ENCODE measurements at places on chromosomes 13 and 19.

- DNase-seq, result no peak
Observed at GRCh38 chr13:109427148-109427547, 359.2 kb downstream of the IRS2 start.

DNA sequence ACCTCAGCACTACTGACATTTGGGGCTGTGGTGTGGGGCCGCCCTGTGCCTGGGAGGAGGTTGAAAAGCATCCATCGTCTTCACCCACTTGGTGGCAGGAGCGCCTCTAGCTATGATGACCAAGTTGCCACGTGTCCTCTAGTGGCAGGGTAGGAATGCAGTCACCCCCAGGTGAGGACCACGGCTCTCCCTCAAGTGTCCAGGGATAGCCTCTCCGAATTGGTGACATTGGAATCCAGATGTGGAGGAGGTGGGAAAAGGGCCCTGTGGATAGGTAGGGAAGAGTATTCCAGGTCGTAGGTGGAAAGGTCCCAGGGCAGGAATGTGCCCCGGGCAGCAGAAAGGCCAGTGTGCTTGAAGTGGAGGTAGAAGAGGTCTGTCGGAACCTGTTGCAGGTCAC is 37.6 kb downstream of the ARHGEF18 start:
- DNase-seq, result no peak

GRCh38 chr13:40102854-40103253 is 447.4 kb downstream of the COG6 start:
- DNase-seq, result peak; percentile 5

DNA sequence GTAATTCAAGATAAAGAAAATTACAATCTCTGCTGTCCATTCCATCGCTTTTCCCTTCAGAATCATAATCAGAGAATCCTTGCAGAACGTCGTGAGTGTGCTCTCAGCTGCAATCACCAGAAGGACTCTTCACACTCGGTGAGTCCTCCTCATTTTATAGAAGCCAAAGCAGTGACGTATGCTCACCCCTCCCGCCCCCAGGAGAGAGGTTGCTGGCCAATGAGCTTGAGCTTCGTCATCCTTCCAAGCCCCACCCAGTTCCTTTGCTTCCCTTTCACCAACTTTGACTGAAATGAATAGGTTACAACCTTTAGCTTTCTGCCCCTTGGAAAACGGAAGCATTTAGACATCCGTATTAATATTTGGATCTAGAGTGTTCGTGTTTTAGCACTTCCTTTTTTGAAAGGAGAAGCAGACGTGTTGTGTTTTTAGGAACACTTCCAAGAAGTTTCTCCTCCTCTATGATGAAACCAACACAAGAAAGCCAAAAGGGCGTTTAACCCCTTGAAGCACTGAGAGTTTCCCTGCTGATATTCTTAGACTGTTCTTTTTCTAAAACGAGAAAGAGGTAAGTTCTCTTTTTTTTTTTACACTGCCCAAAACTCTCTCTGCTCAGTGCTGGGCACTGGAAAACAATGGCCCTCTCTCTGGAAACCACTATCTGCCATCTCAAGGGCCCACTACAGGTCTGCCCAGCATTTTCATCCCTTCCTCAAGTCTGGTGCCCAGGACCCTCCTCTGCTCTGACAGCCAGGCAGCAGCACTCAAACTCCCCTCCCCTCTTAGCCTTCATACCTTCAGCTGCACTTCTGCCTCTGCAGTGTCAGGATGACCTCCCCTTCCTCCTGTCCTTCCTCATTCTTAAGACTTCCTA is 44.3 kb upstream of the CEACAM21 start:
- DNase-seq, result peak; percentile 94

DNA sequence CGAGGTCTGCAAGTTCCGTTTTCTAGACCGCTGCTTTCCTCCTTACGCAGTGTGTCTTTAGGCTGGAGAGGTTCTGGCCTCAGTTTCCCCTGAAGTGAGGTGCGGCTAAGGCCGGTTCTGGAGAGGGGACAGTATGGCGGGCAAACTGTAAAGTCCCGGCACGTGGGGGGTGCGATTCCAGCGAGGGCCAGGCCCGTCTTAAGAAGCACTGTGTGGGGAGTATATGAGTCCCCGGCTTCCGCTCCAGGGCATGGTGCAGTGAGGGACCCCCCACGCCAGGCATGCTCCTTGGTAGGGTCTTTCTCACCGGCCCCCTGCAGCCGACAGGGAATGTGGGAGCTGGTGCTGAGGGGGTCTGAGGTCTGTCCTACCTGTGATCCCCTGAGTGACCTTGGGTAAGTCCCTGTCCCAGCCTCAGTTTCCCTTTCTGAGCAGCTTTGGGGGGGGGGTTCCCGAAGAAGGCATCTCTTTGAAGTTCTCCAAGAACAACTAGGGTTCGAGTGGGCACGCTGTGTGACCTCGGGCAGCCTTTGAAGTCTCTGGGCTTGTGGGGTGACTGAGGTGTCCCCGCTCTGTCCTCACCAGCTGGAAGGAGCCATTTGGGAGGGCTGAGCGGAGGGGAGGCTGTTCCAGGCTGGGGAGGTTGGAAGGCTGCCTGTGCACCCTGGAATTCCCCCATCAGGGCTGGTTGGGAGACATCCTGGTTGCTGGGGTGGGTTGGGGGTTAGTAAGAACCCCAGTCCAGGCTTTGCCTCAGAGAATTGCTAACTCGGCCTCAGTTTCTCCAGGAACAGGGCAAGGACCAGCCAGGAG is 1.5 kb downstream of the NFIC start:
- DNase-seq, result no peak

GRCh38 chr19:4570916-4571304 is 11.4 kb upstream of the SEMA6B start:
- no peak for DNase-seq

DNA sequence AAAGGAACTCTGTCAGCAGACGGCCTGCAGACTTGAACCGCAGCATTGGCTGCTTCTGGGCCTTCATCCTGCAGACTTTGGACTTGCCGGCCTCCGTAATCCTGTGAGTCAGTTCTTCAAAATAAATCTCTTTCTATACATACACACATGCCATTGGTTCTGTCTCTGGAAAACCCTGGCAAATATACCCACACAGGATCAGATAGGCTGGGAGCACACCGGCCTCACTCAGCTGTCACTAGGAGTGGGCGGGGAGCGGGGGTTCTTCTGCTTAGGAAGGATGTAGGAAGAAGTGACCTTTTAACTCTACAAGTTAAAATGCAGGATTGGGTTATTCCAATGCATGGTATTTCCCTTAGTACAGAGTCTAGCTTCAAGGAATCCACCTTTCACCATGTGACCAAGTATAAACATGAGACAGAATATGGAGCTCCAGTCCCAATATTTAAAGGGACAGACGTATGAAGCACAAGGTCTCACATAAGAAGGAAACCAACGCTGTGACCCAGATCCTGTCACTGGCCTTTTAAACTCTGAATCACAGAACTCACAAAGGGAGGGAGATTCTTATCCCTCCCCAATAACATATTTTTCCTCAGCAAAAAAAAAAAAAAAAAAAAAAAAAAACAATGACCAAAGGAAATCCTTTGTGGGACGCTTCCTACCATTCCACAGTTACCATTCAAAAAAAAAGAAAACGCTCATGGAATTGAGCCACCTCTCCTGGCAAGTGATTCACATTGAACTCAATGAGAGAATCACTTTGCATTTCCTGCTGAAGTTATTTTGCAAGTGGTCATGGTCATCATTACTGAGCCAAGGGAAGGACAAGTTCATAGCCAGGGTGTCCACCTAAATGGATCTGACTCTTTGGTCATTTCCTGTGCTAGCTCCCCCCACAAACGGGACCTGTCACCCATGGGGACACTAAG is 352.9 kb downstream of the FOXO1 start:
- DNase-seq, result no peak

DNA sequence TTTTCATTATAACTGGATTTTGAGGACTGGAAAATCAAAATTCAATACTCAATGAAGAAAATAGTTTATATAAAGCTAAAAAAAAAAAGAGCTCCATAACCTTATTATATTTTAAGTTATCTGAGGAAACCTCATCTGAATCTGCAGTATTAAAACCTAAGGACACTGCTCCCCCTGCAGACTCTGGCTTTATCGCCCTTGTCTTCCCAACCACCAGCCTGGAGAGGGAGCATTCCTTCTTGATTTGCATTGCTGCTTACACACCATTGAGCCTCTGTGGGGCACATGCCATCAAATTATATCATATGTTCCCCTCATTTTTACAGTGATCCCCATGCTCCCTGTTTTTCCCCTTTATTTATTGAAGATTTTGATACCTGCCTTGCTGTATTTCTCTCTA is 871.4 kb upstream of the GPC6 start:
- DNase-seq, result no peak

DNA sequence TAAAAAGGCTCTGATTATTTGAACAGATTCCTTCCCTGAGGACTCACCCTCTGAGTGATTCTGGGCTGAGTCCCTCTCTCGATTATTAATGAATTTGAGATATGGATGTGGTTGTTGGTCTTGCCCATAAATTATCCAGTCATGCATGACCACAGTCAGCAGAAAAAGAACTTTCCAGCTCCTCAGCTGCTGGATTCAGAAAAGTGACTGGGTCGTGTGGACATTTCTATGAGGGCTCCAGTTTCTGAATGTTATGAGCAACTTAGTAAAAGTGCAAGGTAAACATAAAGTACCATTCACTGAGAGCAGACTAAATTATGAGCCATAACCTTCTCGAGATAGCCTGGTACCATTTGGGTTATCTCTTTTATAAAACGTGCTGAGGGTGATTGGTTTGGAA is 100.1 kb upstream of the CLDN10 start:
- no peak for DNase-seq

DNA sequence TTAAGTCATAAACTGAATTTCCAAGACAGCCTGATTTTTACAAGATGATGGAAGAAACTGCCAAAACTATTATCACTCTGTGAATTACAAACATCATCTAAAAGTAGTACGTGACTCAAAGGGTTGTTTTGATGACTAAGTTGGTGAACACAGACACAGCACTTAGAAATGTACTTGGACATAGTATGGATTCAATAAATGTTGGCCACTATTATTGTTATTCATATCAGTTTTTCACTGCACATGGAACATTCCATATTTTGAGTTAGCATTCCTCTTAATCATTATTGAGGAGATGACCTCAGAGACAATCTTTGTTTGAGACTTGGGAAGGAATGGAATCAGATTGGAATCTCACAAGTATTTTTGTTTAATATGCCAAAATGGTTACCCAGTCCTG is 172.9 kb downstream of the OXGR1 start:
- no peak for DNase-seq

DNA sequence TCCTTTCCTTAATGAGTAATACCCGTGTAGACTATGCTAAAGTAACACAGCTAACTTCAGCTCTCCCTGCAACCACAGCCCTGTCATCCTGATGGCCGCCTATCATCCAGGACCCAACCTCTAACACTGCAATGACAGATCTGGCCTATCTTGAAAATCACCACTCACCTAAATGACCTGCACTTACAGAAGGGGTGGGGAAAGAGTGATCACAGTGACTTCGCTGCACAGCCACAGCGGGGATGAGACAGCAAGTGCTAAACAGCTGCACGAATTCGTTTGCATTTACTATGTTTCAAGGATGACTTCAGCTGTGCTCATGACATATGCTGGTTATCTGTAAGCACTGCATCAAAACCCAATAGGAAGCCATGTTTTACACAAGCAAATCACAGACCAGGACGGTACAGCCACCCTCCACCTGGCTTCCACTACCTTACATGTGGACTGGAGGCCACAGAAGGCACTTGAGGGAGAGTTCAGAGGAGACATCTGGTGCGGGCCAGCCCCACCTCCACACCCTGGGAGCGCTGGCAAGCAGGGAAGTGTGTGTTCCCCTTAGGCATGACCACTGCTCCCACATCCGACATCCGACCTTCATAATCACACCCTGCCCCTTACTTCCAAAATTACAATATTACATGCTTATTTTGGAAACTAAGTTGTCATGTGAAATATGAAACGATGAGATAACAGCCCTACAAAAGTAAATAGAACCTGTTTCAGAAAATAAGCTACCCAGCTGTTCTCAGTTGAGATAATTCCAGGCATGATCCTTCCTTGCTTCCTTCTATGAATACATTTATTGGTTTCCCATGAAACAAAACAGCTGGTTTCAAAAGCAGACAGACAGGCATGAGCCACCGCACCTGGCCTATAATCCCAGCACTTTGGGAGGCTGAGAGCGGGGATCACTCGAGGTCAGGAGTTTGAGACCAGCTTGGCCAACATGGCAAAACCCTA is 95.7 kb downstream of the STK24 start:
- no peak for DNase-seq

DNA sequence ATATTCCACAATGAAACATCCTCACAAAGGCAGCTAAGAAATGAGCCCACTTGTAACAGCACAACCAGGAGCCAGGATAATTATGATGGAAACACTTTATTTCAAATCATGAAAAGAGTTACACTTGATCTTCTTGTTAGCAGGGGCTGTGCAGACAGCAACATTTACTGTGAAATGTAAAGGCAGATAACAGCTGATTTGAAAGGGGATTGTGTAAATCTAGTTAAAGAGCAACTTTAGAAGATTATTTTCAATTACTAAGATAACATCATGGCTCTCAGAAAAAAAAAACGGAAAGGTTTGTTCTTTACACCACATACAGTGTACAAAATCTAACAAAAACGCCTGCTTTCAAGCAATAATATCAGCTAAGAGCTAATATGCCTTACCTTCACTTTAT is 22.4 kb downstream of the ENOX1 start:
- DNase-seq, result no peak

DNA sequence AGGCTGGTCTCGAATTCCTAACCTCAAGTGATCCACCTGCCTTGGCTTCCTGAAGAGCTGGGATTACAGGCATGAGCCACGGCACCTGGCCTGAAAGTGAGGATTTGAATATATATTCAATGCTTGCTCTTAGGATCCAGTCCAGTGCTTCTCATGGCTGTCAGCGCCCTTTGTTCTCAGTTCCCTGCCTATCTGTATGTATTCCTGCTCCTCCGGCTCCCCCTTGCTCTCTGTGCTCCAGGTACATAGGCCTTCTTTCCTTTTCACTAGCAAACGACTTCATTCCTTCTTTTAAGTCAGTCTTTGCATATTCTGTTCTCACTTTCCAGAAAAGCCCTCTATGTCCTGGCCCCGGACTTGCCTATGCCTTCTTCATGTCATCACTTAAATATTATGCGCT is 232.8 kb downstream of the DACH1 start:
- DNase-seq, result no peak

GRCh38 chr13:65841156-65841555 is 1389.0 kb downstream of the PCDH9 start:
- no peak for DNase-seq

DNA sequence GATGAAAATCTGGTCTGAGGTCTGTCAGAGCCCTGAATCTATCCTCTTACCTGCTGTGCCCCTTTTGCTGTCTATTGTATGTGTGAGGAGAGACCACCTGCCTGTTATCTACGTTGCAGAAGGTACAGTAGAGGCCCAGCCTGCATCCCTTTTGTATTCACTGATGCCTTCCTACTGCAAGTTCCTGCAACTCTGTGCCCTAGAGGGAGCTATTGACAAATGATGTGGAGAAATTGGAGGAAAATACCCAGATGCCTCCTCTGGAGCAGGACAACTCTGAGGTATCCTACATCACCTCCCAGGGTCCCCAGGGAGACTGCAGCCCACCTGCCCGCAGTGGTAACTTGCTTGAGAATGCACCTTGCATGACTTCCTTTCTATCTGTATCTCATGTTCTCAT is 33.7 kb downstream of the SIAH3 start:
- no peak for DNase-seq

- no peak for DNase-seq
Observed at GRCh38 chr19:38690146-38690545, 42.7 kb downstream of the ACTN4 start.
